Germinal center (tissue), 1 donor: ENCODE measurements at places on chromosomes 5 and 9.

- no peak for DNase-seq
These were observed 7.1 kb upstream of the RALGDS start for GRCh38 chr9:133128152-133128551.

- no peak for DNase-seq
These were observed 499.8 kb upstream of the GRIA1 start for GRCh38 chr5:152990649-152991048.

DNA sequence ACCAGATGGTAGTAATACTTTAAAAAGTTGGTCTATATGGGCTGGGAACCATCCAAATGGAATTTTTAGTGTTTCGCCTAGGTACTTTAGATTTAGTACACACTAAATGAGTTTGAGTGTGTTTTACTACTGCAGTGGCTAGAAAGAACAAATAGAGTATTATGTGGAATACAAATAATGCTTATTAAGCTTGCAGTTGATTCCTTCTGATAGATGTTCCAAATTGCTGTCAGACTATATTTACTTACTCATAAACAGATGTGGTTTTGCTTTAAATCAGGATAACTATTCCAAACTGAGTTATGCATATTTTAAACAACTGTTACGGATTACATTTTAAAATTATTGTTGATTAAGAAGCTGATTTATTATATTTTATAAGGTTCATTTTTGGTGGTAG lies 103.3 kb downstream of the ZSWIM6 start:
- no peak for DNase-seq

GRCh38 chr5:154228696-154229095 lies 38.2 kb downstream of the GALNT10 start:
- DNase-seq, result peak; percentile 30

DNA sequence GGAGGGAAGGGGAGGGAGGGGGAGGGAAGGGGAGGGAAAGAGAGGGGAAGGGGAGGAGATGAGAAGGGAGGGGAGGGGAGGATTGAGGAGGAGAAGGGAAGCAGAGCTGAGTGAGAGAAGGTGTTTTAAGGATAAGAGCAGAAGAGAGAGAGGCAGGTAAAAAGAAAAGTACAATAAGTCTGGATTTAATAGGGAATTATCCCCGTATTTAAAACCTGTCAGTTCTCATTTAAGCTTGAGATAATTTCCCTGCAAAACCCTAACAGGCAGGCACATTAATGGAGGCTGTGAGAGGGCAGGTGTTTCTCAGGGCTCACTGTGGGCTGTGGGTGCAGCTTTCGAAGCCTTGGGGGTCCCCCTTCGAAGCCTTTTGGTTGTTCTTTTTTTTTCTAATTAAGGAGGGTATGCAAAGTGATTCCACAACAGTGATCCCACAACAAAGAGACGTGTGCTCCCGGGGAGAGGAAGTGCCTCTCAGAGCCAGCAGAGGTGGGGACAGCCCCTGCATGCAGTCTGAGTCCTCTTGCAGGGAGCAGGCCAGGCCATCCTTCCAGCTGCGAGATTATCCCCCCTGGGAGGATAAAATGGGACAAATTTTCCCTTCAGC lies 317.9 kb upstream of the IRX1 start:
- no peak for DNase-seq

DNA sequence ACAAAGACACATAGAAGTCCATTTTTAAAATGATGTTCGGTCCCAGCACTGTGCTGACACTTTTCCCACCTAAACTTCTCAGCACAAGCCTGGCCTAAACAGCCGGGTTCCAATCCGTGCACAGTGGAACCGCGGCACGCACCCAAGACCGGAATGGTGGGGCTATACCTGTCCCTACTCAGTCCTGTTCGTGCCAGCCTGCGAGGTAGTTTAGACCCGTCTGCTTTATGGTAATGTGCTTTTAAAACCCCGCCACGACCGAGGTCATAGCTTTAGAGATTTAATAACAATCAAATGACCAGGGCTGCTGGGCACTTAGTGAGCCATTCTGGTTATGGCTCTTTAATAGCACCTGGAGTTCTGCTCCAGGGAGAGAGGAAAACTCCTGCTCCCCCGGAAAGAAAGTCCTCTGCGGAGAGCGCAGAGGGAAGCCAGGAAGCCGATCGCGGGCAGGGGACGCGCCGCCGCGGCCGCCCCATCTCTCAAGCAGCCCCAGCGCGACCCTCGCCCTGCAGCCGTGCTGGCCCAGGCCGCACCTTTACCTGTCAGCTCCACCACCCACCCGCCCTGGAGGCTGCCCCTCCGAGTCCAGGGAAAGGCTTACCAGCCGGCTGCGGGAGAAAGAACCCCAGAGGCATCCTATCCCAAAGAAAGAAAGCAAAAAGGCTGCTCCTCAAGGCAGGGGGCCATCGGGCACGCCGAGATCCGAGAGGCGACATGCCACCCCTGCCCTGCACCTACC lies 511 bp downstream of the ARL15 start:
- peak; percentile 23 for DNase-seq

DNA sequence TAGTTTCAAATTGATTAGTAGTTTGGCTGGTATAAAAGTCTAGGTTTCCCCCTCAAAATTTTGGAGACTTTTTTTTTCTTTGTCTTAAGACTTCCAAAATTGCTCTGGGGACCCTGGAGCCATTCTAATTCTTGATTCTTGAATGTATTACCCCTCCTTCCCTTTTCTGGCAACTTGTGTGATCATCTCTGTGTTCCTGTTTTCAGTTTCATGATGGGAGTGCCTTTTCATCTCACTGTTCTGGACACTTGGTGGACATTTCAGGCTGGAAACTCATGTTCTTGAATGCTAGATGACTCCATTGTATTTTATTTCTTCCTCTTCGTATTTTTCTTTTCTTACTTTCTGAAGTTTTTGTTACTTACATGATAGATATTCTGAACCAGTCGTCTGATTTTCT lies 57.3 kb upstream of the LRRC70 start:
- no peak for DNase-seq

DNA sequence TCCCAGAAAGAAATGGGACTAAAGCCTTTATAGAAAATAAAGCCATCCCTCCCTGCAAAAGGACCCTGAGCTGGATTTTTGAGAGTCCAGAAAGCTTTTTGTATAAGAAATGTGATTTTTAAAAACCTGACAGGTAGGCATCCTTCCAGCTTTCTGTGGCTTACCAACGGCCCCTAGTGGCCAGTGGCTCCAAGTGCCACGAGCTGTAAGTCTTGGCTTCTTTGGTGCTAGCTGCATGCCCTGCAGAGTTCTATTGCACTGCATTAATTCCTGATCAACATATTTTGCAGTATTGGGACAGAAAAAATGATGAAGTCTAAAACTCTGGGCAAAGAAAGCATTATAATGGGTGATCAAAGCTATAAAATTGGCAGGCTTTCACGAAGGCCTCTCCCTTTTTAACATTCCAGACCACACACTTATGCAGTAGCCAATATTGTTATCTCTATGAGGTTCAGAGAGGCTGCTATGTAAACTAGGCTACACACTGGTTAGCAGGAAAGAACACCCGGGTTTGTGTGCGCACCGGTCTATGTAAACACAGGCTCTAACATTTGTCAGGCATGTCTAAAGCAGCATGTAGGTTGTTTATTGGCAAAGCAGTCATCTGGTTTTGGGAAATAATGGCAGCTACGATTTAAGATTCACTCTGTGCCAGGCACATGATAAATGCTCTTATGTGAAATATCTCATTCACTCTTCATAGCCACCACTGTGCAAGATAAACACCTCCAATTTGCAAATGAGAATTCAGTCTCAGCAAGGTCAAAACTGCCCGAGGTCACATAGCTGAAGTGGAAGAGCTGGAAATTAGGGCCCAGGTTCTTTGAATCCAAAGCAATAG lies 55.2 kb downstream of the NMUR2 start:
- peak; percentile 6 for DNase-seq
